ENCODE measurements at places on chromosomes 5 and 9.
A peak's percentile ranks its signal among the peaks of the same experiment; 100 is the strongest.

- DNase-seq = no peak
Observed at GRCh38 chr5:162603443-162604070, 536.0 kb downstream of the GABRG2 start.

GRCh38 chr5:14420101-14420811 lies 161.3 kb upstream of the OTULINL start:
- DNase-seq = no peak

GRCh38 chr9:107386396-107386795 lies 103.2 kb downstream of the KLF4 start:
- DNase-seq = no peak

DNA sequence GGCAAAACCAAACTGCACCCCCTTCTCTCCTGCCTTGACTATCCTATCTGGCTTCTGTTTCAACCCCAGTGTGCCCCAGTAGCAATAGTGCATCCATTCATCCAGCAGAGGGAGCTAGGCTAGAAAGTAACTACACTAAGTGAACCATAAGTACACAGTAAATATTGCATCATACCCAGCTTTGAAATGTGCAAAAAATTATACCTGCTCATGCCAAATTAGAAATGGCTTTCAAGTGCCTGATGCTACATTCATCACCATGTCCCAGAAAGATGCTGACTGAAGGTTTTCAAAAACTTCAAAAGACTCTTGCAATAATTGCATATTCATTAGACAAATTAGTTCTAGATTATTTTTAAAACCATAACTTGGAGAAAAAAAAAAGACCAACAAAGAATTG lies 153.5 kb downstream of the PRELID2 start:
- DNase-seq = no peak

DNA sequence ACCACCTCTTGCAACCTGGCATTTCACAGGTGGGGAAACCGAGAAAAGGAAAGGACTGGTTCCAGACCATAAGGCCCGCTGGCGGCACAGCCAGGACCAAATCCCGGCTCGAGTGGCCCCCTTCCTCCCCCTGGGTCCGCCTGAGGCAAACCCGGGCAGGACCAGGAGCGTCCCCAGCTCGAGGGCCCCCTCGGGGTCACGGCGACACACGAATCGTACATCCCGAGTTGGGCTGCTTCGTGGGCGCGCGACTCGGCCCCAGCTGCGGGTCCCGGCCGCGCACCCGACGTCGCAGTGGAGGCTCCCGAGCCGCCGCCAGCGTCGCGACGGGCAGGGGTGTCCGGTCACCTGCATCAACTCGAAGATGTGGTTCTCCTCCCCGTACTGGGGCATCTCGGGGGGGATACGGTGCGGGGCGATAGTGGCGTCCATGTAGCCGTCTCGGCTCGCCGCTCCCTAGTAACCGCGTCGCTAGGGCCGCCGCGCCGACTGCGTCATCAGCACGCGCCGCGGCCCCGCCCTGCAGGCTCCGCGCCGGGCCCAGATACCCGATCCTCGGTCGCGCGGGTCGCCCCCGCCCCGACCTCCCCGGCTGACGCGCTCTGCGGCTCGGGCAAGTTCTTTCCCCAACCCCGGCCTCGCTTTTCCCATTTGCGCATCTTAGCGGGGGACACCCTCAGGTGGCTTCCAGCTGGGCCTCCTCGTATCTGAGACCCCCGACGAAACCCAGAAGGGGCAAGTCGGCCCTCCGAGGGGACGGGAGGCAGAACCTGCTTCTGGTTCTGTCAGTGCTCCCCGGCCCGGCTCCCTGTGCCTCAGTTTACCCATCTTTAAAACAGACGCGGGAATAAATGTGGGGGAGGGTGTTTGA lies at the start of gene AK8:
TSS of gene AK8 (minus strand) at position 461 of the 871 bp plus-strand sequence. CDS start at position 432, 29 bp downstream.
- DNase-seq = peak; percentile 79

DNA sequence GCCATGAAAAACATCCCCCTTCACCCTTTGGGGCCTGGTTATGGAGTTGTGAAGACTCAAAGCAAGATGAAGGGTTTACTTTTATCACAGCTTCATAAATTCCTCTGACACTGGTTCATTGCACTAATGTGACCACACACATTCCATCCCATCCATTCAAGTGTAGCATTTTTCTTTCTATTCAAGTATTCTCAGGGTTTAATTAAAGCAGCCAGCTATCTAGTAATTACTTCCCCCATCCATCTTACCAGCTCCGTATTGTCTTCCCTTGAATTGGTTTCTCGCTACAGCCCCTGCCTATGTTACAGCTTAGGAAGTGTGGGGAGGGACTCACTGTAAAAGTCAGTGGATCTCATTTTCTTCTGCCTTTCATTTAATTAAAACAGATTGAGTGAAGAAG lies 387.0 kb upstream of the RFX3 start:
- DNase-seq = no peak

GRCh38 chr9:122360891-122361290 lies 9.9 kb upstream of the PTGS1 start:
- DNase-seq = no peak

DNA sequence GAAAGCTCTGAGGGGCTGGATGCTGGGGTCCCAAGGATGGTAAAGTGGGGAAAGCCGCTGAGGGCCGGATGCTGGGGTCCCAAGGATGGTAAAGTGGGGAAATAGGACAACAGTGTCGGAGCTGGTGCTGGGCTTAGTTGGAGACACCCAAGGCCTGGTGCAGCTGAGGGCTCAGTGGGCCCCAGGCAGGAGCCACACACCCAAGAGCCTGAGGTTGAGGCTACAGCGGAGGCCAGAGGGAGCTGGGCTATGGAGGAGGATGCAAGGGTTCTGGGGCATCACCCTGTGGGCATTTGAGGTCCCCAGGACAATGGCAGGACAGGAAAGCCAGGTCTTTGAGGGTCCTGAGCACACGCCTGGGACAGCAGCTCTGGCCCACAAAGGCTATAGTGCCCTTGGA lies 19.1 kb upstream of the SLC9A3 start:
- no peak for DNase-seq

DNA sequence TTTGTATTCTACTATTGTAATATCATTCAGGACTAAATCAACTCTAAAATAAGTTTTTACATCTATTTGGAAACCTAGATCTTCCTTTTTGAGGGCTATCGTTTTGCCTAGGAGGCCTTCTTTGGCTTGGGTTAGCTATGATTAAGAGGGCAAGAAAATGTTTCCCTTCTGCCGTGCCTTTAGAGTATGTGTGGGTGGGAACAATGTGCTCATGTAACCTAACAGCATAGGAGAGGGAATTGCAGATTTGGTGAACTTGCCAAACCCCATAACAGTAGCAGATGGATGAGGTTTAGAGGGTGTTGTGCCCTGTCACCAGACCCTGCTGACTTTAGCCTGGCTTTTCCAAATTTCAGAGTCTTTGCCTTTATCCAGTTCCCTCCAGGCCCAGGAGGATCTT lies 339.0 kb downstream of the ADGRV1 start:
- DNase-seq = no peak

DNA sequence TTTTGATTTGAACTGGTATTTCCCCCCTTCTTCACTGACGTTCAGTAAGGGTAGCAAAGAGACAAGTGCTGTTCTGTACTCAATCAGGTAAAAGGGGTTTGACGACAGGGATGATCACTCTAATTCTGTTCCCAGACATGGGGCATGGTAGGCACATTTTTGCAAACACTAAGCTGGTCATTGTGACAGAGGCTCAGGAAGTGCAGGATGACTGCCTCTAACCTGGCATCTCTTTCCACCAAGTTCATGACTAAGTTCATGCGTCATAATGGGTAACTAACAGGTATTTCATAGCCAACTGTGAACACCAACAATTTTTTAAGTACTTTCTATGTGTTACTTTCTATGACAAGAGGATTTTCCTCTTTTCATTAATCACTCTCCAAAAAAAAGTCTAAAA lies 166.5 kb downstream of the MAPKAP1 start:
- no peak for DNase-seq

GRCh38 chr5:82975396-82975795 lies 101.8 kb downstream of the TMEM167A start:
- DNase-seq = no peak

DNA sequence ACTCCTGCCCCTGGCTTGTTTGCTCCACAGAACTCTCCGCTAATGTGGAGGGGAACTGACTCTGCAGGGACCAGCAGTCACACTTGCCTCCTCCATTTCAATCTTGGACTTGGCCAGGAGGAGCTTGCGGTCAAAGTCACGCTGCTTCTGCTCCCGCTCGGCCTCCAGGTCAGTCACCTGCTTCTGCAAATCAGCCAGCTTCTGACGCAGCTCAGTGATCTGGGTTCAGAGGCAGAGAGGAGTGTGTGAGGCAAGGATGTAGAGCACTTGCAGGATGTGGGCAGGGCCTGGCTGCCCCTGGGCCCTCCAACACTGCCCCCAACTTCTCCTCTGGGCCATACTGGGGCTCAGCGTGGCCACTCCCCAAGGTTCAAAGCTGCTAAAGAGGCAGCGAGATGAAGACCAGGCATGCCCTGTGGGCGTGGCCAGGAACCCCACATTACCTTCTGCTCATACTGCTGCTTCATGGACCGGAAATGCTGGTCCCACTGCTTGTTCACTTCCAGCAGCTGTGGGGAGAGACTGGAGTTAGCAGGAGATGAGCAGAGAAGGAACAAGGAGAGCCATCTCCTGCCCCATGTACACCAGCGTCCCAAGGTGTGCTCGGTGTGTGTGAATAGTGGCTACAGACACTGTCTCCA lies 22.2 kb downstream of the GPX3 start:
- no peak for DNase-seq

GRCh38 chr9:17777465-17777864 lies 198.6 kb downstream of the SH3GL2 start:
- DNase-seq = no peak

- no peak for DNase-seq
Observed at GRCh38 chr5:180541710-180542109, 47.5 kb downstream of the CNOT6 start.

GRCh38 chr5:130141659-130142320 lies 237.5 kb downstream of the CHSY3 start:
- no peak for DNase-seq

DNA sequence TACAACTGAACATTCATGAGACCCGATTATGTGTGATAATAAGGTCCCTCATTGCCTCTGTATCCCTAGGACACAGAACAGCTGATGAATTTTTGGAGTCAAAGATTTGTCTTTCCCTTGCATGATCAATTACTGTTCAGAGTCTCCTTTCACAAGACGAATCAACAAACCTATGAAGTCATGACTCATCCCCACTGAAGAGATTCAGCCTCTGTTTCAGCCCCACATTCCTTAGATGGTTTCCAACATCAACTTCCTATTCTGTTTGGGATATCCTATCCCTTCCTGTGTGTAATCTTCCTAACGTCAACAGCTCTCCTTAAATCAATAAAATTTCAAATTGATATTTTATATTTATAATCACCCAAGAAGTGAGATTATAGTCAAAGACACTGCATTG lies 199.0 kb downstream of the DNAH5 start:
- DNase-seq = no peak

DNA sequence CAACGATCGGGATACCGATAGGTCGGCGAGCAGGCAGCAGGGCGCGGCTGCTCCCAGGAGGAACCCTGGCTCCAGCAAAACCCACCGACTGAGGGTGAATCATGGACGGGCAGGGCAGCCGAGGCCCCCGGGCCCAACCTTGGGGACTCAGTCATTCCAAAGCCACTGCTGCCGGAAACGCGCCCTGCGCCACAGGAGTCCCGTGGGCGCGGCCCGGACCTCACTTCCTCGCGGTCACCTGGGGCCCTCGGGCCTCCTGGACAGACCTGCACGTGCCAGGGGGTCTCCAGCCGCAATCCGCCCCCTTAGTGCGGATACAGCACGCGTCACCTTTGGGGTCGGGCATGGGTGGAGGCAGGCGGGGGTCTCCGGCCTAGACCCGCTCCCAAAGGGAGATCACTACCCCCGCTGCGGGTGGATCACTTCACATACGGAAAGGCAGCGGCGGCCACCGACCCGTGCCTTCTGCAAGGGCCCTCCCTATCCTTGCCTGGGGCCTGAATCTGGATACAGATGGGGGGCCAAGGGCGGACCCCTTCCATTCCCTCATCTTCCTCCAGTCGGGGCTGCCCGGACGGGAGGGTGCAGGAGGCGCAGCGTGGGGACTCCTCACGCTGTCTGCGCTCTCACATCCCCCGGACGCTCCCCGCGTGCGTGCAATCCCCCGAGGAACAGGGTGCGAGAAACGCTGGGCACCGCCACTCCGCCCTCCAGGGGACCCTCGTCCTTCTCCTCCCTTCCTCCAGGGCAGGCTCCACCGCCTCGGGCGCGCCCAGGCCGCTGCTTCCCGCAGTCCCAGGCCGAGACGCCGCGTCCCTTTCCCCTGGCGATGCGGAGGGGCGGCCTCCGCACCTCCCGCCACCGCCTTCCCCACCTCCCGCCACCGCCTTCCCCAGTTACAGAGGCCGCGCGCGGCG lies 586 bp downstream of the TXN start:
- peak; percentile 43 for DNase-seq

DNA sequence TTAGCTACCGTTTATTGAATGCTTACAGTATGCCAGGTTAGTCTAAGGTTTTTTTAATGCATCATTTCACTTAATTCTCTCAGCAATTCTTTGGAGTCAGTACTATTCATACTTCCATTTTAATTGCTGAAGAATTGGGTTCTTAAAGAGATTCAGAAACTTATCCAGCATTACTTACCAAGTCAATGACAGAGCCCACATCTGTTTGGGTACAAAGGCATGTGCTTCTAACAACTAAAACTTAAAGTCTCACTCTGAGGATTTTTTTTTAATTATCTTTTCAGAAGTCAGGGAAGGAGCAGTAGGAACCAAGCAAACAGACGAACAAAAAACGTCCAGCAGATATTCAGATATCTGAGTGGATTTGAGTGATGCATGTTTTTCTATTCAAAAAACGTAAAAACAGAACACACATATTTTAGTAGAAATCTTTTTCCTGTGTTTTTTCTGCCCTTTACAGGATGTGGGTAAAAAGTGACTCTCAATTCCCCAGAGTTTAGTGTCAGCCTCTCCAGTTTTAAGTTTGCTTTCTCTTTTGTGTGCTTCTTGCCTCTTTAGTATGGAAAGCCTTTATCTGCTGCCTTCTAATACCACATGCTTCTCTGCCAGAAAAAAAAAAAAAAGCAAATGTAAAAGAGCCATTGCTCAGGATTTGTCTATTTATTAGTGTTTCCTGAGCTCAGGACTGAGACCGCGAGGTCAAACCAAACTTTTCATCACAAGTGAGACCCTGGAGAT lies 118.0 kb downstream of the PRKACG start:
- no peak for DNase-seq

GRCh38 chr9:123354806-123355508 lies 1.0 kb upstream of the CRB2 start:
- DNase-seq = no peak
